ENCODE measurements at places on chromosomes 5 and 9.

- no peak for DNase-seq
These were observed 118.3 kb downstream of the NR6A1 start for GRCh38 chr9:124652615-124653393.

GRCh38 chr9:89277454-89277853, 33.5 kb upstream of the CKS2 start:
- DNase-seq = no peak

DNA sequence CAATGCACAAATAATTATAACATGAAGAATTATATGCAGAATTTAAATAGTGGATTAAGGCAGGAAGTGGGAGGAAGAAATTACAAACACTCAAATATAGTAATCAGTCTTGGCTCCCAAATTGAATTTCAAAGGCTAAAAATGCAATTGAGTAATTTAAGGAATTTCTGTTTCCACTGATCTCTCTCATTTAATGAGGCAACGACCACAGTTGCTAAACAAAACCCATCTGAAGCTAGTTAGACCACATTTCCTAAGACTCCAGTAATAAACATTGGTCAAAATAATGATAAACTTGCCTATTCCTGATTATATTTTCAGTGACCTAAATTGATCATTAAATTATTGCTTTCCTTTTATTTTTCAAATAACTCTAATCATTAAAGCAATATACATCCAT, 174.3 kb upstream of the GRIN3A start:
- no peak for DNase-seq

DNA sequence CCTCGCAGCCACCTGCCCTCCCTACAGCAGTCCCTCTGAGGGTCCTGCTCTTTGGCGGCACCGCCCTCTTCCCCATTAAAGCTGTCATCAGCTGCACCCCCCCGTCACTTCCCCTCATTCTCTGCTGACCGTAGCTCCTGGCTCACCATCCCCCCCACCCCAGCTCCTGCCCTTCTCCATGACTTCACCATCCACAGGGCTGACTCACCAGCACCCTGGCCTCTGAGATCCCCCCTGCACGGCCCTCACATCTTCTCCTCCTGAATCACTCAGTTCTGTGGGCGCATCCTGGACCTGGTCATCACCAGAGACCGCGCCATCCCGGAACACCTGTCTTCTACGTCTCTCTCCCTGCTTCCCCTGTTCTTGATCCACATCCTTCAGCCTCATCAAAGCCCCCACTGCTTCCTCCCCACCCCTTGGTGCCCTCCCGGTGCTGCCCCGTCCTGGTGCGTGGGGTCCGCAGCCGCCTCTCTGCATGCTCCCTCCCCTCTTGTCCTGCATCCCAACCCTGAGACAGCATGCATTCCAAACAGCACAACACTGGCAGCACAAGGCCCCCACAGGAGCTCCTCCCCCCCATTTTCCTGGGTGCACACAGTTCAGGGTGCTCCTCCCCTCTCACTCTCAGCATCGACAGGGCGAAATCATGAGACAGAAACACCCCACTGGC, 12.9 kb downstream of the FLT4 start:
- peak; percentile 0 for DNase-seq

- DNase-seq = no peak
These were observed 17.8 kb upstream of the C9orf72 start for GRCh38 chr9:27591093-27591492.

GRCh38 chr9:77866878-77867277, 164.7 kb downstream of the GNAQ start:
- DNase-seq = no peak

DNA sequence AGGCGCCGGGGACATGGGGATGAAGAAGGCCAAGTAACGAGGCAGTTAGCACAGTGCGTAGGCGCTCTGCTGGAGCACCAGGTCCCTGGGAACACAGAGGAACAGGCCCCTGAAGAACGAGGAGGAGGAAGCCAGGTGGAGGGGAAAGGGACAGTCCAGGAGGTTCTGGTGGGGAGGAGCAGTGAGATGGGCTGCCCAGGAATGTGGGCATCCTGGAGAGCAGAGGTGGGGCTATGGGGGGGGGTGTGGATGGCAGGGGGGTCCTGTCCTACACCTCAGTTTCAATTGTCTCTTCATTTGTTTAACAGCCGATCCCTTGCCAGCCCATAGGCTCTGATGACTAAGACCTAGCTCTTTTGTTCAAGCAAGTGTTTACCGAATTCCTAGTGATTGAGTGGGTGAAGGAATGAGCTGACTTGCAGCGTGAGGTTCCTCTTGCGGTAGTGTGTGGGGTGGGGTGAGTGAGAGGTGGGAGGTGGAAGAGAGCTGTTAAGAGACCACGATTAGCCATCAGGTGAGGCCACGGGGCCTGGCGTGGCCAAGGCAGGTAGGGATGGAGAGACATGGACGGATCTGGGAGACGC, 8.4 kb upstream of the PHYHD1 start:
- no peak for DNase-seq

- no peak for DNase-seq
These were observed 39.1 kb upstream of the ITGA1 start for GRCh38 chr5:52748590-52748989.

DNA sequence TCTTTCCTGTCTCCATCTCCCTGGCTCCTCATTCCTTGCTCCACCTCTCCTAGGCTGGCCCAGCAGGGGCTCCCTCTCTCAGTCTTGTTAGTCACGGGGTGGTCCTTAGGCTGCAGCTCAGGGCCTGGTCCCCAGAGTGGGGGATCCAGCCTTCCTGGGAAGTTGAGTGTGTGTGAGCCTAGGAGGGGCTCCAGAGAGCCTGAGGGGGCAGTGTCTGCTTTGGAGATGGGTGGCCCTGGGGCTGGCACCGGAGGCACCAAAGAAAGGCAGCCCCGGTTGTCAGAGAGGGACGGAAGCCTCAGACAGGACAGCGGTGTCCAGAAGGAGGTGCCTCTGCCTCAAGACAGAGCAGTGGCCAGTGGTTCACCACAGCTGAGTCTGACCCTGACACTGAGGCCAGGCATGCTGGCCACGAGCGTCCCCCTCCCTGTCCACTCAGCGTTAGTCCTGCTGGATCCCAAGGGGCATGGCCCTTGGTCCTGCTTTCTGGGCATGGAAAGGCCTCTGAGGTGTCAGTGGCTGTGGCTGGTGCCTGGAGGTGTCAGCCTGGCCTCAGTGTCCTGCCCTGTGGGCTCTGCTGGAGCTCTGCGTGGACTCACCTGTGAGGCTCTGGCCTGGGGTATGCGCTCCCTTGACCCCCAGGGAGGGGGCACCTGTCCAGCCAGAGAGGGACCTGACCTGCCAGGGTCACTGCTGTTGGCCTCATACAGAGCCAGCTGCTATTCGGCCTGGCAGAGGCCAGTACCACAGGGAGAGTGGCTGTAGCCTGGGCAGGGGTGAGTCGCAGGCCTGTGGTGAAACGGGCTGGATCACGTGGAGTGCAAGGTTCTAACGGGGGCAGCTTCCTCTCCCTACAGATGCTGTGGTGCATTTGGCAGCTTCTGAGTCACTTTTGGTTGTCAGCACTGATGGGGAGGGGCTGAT, 130.6 kb downstream of the CACNA1B start:
- DNase-seq = peak; percentile 61

- DNase-seq = no peak
These were observed 152.4 kb downstream of the ALDH1A1 start for GRCh38 chr9:72800328-72800994.

DNA sequence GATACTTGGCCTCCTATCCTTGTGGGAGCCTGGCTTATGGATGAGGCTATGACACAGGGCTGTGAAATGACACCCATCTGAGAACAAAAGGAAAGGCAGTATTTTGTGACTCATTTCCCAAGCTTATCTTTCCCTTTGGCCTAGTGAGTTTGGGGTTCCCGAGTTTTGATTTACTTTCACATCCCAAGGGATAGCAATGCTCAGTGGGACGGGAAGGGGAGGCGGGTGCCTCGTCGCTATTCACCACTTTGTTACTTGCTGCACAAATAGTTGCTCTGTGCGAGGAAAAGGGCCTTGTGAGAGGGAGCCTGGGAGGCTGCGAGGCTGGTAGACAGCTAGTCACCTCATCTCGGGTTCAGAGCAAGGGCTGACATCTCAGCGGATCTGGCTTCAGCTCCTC, 59.1 kb upstream of the ENTREP1 start:
- no peak for DNase-seq

GRCh38 chr5:54832858-54833257, 152.5 kb downstream of the ESM1 start:
- DNase-seq = no peak

GRCh38 chr5:138463419-138464007, 1.8 kb upstream of the EGR1 start:
- no peak for DNase-seq

- DNase-seq = peak; percentile 11
These were observed 166.1 kb downstream of the BNC2 start for GRCh38 chr9:16704116-16705110.

GRCh38 chr9:70049672-70050271, 6.1 kb downstream of the MAMDC2 start:
- DNase-seq = no peak

GRCh38 chr5:142915813-142916424, 145.7 kb downstream of the ARHGAP26 start:
- DNase-seq = no peak

DNA sequence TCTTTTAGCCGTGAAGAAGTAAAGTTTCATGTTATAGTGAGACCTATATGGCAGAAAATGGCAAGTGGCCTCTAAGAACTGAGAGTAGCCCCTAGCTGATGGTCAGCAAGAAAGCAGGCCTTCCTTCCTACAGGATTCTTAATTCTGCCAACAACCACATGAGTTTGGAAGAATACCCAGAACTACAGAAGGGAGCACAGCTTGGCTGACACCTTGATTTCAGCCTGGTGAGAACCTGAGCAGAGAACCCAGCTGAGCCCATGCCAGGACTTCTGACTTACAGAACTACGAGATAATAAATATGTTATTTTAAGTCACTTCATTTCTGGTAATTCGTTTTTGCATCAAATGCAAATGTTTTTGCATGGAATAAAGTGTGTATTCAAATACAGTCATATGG, 5.9 kb upstream of the FBXL17 start:
- DNase-seq = no peak

- no peak for DNase-seq
These were observed 278.0 kb upstream of the NUDT12 start for GRCh38 chr5:103840600-103840999.

DNA sequence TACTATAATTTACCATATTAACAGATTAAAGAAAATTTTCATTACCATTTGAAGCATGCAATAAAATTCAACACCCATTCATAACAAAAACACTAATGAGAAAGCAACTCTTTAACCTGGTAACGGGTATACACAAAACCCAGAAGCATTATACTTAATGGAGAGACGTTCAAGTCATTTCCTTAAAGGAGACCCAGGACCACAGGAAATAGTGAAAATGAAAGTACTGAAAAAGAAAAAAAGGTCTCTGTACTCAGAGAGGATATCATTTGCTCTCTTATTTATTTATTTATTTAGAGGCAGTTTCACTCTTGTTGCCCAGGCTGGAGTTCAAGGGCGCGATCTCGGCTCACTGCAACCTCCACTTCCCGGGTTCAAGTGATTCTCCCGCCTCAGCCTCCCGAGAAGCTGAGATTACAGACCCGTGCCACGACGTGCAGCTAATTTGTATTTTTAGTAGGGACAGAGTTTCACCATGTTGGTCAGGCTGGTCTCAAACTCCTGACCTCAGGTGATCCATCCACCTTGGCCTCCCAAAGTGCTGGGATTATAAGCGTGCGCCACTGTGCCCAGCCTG, 61.6 kb downstream of the SETX start:
- no peak for DNase-seq

DNA sequence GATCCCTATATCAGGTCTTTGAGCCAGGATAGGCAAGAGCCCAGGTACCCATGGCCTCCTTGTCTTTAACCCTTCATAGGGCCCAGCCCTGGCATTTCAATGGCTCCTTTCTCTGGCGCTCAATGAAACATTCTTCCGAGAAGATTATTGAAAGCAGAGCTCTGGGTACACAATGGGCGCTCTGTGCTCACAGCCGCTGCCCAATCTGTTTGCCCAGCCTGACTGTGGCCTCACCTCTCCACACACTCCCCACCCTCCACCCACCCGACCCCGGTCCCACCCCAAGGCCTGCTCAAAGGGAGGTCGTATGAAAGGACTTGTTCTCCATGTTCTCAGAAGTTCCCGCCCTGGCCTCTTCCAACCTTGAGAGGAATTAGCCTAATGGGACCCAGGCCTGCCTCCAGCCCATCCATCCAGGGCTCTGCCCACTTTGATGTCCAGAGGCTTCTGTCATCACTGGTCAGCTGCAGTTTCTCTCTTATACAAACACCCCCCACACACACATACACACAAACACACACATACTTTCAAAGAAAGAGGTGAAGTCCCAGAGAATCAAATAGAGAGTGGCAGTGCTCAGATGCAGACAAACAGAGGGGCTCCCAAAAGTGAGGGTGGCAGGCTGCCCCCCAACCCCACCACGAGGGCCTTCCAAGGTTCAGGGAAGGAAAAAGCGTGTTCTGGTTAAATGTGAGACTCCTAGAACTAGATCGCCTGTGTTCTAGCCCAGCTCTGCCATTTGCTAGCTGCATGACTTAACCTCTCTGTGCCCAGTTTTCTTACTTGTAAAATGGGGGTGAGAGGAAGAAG, 5.1 kb upstream of the ARSI start:
- no peak for DNase-seq

GRCh38 chr9:107283623-107284616, 841 bp downstream of the RAD23B start:
- DNase-seq = peak; percentile 44

DNA sequence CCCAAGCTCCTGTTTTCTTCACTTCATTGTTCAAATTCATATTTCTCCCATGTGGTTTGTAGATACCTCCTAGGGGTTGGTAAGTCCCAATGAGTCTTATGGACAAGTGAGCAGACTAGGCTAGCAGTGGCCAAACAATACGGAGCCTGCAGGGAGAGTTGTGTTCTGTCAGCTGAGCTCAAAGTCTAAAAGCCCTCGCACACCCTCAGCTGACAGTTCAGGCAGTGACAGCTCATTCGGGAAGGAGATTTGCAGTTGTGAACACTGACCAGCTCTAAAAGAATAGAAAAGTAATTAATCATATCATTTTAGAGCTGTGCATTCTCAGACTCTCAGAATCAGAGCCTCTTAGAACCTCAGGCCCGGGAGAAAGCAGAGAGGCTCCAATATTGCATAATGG, 95.1 kb downstream of the SH3TC2 start:
- DNase-seq = no peak

DNA sequence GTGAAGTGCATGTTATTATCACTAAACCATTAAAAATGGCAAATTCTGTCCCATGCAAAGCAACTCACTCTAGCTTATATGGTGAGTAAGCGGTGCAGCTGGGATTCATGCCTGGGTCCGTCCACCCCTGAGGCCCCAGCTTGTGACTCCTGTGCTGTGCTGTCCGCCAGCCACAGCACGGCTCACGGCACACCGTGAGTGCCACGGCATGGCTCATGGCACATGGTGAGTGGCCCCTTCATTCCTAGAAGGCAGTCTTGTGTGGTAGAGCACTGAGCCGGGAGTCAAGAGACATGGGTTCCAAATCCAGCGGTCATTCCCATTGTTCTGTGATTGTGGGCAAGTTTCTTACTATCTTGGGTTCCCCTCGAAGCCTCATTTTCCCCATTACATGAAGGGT, 18.8 kb downstream of the RGS3 start:
- DNase-seq = no peak

DNA sequence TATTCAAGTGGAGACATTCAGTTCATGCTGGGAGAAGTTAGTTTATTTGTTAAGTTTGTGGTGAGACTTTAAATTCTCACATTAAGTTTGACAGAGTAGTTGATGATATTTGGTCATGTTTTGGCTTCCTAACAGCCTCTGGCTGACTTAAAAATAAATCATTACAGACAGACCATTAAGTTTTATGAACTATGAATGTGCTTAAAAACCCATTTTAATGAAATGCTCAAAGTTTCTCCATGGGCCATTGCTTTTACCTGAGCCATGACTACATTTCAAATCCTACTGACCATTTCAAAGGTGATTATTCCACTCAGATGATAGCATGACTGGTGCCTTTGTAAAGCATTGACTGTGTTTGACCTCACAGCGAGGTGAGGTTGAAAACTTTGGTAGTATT, 192.7 kb downstream of the LRRC70 start:
- DNase-seq = no peak
